Activated CD4-positive, alpha-beta memory T cell treated with anti-CD3 and anti-CD28 coated beads for 36 hours (primary cell): ENCODE measurements at places on chromosomes 1 and 21. TPM values are rescaled to one million over a fixed set of nuclear protein-coding genes. Genes with fewer than 3 reads are reported as not detected.

DNA sequence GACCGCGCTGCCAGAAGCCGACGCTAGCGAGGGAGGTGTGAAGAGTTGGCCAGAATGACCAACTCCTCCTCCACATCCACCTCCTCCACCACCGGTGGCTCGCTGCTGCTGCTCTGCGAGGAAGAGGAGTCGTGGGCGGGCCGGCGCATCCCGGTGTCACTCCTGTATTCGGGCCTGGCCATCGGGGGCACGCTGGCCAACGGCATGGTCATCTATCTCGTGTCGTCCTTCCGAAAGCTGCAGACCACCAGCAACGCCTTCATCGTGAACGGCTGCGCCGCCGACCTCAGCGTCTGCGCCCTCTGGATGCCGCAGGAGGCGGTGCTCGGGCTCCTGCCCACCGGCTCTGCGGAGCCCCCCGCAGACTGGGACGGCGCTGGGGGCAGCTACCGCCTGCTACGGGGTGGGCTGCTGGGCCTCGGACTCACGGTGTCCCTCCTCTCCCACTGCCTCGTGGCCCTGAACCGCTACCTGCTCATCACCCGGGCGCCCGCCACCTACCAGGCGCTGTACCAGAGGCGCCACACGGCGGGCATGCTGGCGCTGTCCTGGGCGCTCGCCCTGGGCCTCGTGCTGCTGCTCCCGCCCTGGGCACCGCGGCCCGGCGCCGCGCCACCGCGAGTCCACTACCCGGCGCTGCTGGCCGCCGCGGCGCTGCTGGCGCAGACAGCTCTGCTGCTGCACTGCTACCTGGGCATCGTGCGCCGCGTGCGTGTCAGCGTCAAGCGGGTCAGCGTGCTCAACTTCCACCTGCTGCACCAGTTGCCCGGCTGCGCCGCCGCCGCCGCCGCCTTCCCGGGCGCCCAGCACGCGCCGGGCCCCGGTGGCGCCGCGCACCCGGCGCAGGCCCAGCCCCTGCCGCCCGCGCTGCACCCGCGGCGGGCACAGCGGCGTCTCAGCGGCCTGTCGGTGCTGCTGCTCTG is 1.2 kb downstream of the GPR88 start:
- H3K27me3 ChIP-seq: peaks cover 52% of the 10 kb centered on the region
- H3K27ac ChIP-seq: no peak overlapping the region
- H3K4me3 ChIP-seq: peak overlapping the region; percentile 54
- peak; percentile 50 for DNase-seq

DNA sequence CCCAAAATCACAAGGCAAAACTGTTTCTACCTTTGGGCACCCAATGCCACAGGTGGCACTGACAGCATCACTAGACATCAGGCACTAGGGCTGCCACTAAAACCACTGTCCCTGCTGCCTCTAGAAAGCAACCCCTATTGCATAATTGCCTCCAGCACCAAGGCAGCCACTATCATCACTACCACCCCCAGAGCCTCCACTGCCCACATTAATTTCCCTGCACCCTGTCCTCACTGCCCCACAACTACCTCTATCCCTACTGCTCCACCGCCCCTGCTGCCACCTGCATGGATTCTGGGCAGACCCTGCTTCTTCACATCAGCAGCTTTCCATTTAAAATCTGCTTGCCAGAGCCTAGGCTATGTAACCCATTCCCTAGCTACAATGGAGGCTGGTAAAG is 68.6 kb upstream of the CACHD1 start:
- H3K36me3 ChIP-seq: no peaks in the 10 kb centered on the region
- no peak overlapping the region for H3K27ac ChIP-seq
- no peaks in the 10 kb centered on the region for H3K4me1 ChIP-seq
- no peak overlapping the region for H3K4me3 ChIP-seq
- DNase-seq: no peak

TCHHL1 gene
- total RNA-seq: not detected

- no peak overlapping the region for H3K27ac ChIP-seq
- no peak for DNase-seq
- no peaks in the 10 kb centered on the region for H3K36me3 ChIP-seq
- no peaks in the 10 kb centered on the region for H3K27me3 ChIP-seq
These were observed 28.6 kb downstream of the CAMSAP2 start for GRCh38 chr1:200767321-200767720.

- no peaks in the 10 kb centered on the region for H3K36me3 ChIP-seq
- no peak for DNase-seq
- H3K27me3 ChIP-seq: no peaks in the 10 kb centered on the region
These were observed 1029.1 kb upstream of the NCAM2 start for GRCh38 chr21:19969156-19969555.
